Activated naive CD4-positive, alpha-beta T cell treated with anti-CD3 and anti-CD28 coated beads, Interleukin-2, amount 50 U/mL, for 16 hours (primary cell): ENCODE measurements at places on chromosomes 16 and 17.

GRCh38 chr16:56984639-56985038 is 4.7 kb upstream of the NLRC5 start:
- DNase-seq, result no peak

DNA sequence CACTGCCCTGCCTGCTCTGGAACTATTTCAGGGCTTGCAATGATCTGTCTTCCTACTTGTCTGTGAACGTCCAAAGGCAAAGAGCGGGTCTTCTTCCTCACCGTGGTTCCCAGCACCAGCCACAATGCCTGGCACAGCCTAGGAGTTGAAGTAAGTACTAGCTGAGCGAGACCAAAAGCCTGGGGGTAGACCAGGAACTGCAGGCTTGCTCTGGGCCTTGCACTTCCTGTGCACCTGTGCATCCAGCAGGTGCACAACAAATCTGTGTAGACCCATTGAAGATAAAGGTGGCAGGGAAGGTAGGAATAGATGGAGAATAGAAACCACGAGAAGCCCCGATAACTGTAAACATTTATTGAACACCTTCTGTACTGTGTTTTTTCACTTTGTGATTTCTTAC is 4.6 kb downstream of the FAM171A2 start:
- no peak for DNase-seq

DNA sequence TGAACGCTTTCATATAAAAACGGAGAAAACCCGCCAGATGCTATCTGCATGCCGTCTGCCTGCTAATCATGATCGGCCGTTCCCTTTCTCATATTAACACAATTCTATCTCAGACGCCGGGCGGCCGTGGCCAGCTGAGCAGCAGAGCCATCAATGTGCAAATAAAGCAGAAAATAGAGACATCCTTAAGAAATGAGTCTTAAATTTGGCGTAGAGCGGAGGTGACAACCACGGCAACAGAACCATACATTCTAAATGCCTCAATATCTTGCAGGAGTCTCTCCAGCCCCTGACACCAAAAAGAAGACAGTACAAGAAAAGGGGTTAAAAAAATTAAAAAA is 2.7 kb upstream of the IRX5 start:
- DNase-seq, result no peak

- DNase-seq, result no peak
These were observed 263.9 kb downstream of the TOX3 start for GRCh38 chr16:52283018-52283417.

DNA sequence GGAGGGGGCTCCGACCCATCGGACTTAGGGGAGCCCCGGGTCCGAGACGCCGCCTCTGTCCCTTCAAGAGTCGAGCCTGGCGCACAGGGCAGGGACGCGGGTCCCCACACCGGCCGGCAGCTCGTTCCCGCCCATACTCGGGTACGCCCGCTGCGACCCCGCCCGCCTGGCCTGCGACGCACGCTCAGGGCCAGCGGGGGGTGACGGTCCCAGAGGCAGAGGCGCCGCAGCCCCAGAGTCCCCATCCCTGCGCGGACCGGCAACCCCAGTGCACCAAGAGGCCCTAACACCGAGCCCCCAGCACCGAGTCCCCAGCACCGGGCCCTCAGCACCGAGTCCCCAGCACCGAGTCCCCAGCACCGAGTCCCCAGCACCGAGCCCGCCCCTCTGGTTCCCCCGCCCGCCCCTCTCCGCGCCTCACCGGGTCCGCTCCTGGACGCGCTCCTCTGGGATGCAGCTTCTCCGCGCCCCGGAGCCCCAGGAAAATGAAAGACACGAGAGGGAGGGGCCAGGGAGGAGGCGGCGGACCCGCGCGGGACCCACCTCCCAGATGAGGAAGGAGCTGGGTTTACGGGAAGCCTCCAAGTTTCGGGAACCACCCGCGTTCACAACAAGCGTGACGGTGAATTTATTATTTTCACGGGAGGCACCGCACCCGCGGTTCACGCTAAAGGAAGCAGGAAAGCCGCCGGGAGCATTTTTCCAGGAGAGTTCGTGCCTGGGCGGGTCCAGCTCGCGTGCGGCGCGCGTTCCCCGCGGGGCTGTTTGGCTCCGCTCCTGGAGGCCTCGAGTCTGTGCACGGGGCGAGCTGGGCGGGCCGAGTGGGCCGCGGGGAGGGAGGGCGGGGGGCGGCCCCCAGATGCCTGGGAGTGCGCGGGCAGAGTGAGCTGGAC is at the start of gene SECTM1:
SECTM1 (minus strand) TSS at position 488 of the 893 bp plus-strand sequence. CDS start 6,526 bp downstream, outside the sequence.
- no peak for DNase-seq

DNA sequence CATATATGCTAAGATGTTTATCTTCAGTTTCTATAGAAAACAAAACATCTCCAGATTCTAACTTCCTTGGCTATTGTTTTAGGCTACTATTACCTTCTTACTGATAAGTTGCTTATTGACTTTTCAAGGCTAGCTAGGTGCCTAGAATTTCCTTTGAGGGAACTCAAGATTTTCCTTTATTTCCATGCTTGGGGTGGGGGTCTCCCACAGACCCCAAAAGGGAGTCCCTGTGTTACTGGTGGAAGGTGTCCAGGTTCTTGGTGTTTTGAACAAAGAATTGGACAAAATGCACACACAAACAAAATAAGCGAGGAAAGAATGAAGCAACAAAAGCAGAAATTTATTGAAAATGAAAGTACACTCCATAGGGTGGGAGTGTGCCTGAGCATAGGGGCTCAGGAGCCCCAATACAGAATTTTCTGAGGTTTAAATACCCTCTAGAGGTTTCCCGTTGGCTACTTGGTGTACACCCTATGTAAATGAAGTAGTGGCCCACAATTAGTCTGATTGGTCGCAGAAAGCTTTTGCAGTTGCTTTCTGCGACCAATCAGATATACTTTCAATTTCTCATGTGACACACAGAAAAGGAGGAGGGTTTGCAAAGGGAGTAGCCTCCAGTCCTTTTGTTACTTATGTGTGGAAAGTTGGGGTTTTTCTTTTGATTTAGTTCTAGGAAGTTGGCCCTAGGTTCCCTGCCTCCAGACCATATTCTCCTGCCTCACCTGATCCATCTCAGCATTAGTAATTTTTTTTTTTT is 67.5 kb downstream of the MARF1 start:
- no peak for DNase-seq
